ENCODE measurements at places on chromosomes 7 and 10.

DNA sequence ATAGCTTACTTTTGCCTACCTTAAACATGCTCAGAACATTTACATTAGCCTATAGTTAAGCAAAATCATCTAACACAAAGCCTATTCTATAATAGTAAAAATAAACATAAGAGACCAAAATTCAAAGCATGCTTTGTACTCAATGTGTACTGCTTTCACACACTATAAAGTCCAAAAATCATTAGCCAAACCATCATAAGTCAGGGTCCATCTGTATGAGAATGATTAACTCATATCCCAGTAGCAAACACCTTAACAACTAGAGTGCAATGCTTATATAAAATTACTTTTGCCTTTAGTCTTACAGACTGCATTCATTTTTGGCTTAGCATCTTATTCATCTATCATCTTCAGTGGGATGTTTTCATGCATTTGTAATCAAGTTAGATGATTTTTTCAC, 49.4 kb upstream of the VWC2 start:
- no peak for DNase-seq

DNA sequence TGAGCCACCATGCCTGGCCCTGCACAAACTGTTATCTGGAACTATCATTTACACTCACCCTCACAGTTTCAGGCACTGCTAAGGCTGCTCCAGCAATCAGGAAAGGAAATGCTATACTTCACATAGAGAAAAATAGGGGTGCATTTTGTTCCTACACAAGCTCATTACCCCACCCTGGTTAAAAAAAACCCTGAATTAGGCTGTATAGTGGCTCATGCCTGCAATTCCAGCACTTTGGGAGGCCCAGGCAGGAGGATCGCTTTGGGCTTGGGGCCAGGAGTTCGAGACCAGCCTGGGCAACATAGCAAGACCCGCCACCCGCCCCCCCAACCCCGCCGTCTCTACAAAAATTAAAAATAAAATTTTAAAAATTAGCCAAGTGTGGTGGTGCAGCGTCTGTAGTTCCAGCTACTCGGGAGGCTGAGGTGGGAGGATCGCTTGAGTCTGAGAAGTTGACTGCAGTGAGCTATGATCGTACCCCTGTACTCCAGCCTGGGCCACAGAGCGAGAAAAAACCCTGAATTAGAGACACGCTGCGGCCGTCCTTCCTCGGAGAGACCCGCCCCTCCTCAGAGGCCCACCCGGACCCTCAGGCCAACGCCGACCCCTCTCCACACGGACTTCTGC, 539 bp downstream of the PTCD1 start:
- no peak for DNase-seq

- no peak for DNase-seq
Measured at GRCh38 chr7:149196705-149197171, 1.4 kb downstream of the ZNF282 start.

DNA sequence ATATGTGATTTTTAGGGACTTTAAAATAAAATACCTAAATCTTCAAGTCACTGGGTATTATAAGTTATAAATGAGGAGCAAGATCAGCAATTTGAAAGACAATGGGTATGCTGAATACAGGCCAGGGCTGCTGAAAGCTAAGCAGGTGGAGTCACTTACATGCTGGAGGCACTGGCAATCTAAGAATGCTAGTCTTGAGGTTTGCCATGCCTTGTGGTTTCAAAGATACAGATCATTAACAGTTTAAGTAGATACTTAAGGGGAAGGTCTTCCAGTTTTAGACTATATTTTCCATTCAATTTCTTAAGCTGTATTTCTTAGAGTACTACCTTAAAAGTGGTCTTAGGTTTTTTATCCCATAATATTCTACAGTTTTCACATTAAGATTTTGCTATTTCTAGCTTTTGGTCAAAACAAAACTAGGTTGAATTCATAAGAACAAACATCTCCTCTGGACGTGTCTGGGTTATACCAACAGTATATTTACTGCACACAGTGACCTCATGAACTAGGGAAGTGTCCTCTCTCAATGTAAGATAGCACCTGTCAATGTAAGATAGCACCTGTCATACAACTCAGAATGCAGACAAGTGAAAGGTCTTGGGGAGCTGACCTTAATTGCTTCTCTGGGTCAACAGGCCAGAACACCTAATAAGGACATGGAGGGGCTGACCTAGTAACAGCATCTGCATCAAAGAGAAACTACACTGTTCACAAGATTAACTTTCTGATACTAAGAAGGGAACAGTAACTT, 2.0 kb downstream of the SRI start:
- peak; percentile 44 for DNase-seq

GRCh38 chr10:51124852-51125251, 50.6 kb downstream of the PRKG1 start:
- no peak for DNase-seq

GRCh38 chr7:42262964-42263363, 26.0 kb upstream of the GLI3 start:
- no peak for DNase-seq

DNA sequence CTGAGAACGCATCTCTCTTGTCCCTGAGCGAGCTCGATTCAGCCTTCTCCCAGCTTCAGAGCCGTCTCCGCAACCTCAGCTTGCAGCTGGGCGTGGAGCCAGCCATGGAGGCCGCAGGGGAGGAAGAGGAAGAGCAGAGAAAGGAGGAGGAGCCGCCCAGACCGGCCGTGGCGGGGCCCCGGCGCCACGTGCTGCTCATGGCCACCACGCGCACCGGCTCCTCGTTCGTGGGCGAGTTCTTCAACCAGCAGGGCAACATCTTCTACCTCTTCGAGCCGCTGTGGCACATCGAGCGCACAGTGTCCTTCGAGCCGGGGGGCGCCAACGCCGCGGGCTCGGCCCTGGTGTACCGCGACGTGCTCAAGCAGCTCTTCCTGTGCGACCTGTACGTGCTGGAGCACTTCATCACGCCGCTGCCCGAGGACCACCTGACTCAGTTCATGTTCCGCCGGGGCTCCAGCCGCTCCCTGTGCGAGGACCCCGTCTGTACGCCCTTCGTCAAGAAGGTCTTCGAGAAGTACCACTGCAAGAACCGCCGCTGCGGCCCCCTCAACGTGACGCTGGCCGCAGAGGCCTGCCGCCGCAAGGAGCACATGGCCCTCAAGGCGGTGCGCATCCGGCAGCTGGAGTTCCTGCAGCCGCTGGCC, 43.2 kb downstream of the CHST3 start:
- no peak for DNase-seq

- DNase-seq = no peak
Measured at GRCh38 chr10:490256-490655, 199.2 kb downstream of the DIP2C start.

GRCh38 chr10:34152434-34152833, 662.7 kb downstream of the PARD3 start:
- no peak for DNase-seq

DNA sequence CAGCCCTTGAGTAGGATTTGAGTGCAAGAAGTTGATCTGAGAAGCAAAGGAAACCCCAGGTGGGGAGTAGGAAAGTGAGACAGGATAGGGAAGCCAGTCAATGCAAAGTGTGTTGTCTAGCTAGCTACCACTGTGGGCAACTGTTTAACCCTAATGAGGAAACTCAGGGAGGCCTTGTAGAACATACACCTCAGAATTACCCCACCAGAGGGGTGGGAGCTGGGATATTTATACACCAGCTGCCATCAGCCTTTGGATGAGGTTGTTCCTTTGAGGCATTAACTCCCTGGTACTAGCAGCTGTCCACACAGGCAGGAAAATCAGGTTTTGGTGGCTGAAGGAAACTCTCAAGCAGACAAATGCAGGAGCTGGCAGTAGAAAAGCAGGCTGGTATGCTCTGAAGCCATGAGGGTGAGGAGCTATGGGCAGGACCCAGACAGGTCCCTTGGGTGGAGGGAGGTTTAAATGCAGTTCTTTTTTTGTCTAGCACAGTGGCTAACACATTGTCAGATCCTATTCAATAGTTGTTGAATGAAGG, 60.1 kb upstream of the ARID5B start:
- no peak for DNase-seq

GRCh38 chr10:98302741-98303365, 34.9 kb upstream of the LOXL4 start:
- no peak for DNase-seq

DNA sequence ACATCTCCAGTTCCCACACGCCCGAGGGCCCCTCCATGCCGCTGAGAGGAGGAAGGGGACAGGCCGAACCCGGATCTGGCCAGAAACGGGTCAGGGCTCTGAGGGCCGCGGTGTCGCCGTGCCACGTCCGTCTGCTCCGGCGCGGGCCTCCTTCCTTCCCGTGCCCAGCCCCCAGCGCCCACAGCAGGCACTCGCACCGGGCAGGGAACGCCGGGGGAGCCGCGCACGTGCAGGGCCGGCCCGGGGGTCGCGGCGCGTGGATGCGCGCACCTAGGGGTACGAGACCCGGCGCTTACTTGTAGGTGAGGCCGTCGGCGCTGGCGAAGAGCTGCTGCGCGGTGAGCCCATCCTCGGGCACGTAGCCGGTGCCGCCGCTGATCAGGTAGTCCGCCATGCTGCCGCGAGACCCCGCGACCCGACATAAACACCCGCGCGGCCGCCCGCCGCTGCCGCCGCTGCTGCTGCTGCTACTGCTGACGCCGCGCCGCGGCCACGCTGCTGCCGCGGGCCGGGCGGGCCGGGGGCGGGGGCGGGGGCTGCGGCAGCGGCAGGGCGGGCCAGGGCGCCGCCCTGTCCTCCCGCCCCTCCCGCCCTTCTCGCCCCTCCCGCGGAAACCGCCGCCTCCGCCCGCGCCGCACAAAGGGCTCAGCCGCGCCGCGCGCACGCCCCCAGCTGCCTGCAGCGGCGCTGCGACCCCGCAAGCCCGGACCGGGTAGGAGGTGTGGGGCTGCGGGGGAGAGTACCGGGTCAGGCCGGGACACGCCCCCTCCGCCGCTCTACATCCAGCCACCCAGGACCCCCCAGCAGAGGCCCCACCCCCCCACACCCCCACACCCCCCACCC, 4.1 kb downstream of the IMPDH1 start:
- no peak for DNase-seq

Data from NCI-H187 treated with DMSO at 0.1 percent for 48 hours (cell line).